ENCODE measurements at places on chromosomes 4 and X.
A peak's percentile ranks its signal among the peaks of the same experiment; 100 is the strongest.

- DNase-seq: no peak
Measured at GRCh38 chr4:60619531-60620305, 580.4 kb upstream of the ADGRL3 start.

- no peak for DNase-seq
Measured at GRCh38 chr4:77062856-77063255, 12.9 kb downstream of the CCNI start.

- no peak for DNase-seq
Measured at GRCh38 chr4:70298051-70298450, 36.7 kb upstream of the CABS1 start.

- DNase-seq: peak; percentile 37
Measured at GRCh38 chr4:141713771-141714445, 77.5 kb downstream of the IL15 start.
